ENCODE measurements at places on chromosomes 1 and 21.
A peak's percentile ranks its signal among the peaks of the same experiment; 100 is the strongest.

GRCh38 chr1:8722366-8722765 is 95.1 kb downstream of the RERE start:
- no peak for DNase-seq

- DNase-seq = peak; percentile 46
Observed at GRCh38 chr1:209692745-209693504, 11.7 kb upstream of the HSD11B1 start.

DNA sequence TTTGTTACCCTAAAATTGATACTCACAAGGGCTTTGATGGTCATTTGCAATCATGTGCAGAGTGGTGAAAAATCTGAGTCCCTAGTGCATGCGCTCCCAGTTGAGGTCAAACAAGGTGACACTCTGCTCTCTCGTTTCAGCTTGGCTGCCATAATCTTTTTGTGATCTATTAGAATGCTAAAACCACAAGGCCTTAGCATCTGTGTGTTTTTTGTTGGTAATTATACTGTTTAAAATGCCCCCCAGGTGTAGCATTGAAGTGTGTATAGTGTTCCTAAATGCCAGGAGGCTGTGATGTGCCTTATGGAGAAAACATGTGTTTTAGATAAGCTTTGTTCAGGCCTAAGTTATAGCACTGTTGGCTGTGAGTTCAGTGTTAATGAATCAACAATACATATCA is 89.3 kb downstream of the PLD5 start:
- DNase-seq = no peak

DNA sequence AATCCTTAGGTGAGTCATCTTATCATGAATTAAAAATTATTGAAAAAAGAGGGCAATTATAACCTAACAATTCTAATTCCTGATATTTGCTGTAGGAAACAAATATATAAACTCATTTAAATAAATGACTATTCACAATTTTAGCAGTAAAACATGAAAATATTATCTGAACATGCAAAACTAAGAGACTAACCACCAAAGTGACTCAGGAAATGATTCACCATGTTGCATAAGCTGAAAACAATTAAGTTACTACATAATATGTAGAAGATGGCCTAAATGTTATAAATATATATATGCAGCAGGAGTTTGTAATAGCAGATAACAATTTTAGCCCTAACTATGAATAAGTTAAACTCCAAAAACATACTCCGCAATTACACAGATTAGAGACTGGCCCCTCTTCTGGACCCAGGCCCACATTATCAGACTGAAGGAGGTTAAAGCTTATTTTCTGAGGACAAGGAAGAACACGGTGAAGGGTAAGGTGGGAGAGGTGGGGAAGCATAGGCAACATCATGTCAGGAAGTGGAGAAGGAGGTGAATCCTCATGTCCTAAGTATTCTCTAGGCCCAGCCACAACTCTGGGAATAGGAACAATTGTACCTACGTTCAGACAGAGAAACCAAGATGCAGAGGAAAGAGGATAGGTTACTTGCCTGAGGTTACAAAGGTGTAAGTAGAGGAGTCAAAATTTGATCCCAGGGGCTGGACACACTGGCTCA is 15.6 kb upstream of the AIM2 start:
- no peak for DNase-seq

DNA sequence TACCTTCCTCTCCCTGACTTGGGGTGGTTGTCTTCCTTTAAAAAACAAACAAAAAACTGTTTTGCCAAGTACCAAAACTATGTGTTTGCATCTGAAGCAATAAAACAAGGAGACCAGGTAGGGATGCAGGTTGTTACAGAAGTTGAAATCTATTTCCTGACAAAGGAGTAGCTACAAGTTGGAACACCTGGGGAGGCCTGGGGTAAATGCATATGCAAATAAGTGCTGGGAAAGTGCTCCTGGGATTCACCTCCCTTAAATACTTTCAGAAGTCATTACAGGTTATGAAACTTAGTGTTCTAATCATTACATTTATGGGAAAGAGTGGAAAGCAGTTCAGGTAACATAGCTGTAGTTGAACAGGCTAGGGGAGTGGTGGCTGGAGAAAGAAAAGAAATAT is 1.9 kb upstream of the TSNAX start:
- DNase-seq = no peak
